Posterior vena cava (tissue), 2 donors: ENCODE measurements at places on chromosomes 12 and 14. TPM values are rescaled to one million over a fixed set of nuclear protein-coding genes. Genes with fewer than 3 reads are reported as not detected.

GRCh38 chr12:92764831-92765230 is 62.0 kb downstream of the PLEKHG7 start:
- no peak for DNase-seq

GRCh38 chr12:57135527-57136326 is 7.4 kb downstream of the LRP1 start:
- DNase-seq: peak; percentile 93

The KRT8 gene
- total RNA-seq: 23.6 TPM

The ASCL1 gene
- total RNA-seq: not detected
